Activated T-cell treated with anti-CD3 and anti-CD28 coated beads for 1 hour (primary cell): ENCODE measurements at places on chromosomes 5 and 9.
A peak's percentile ranks its signal among the peaks of the same experiment; 100 is the strongest.

GRCh38 chr5:5954275-5954598, 424.1 kb downstream of the MED10 start:
- DNase-seq: no peak

GRCh38 chr5:124712731-124713305, 33.6 kb downstream of the ZNF608 start:
- DNase-seq: no peak

- DNase-seq: no peak
These were observed 403.5 kb downstream of the ZSWIM6 start for GRCh38 chr5:61735531-61735930.

GRCh38 chr9:94937214-94937903, 210.9 kb downstream of the AOPEP start:
- DNase-seq: no peak

- DNase-seq: peak; percentile 63
These were observed 2.1 kb upstream of the ANXA2R start for GRCh38 chr5:43042176-43042625.
